Esophagus muscularis mucosa (tissue), 4 donors: ENCODE measurements at places on chromosomes 3 and 15. TPM values are rescaled to one million over a fixed set of nuclear protein-coding genes. Genes with fewer than 3 reads are reported as not detected.

GRCh38 chr3:100719136-100719535 is 9.8 kb downstream of the TFG start:
- DNase-seq = no peak

DNA sequence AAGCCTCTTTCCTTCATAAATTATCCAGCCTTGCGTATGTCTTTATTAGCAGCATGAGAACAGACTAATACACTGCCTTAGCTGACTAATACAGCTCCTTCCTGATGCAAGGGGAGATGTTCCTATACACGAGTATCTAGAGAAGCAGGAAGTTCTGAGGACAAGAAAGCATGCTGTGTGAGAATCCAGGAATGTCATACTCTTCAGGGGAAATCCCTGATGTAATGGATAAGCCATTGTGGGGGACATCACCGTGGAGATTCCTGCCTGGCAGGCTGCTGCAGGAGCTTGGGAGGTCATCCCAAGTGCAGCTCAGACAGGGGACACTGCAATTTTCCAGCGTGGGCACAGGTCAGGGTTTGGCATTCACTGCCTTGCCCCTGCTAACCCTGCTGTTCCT is 476.9 kb downstream of the NR2F2 start:
- no peak for DNase-seq

DNA sequence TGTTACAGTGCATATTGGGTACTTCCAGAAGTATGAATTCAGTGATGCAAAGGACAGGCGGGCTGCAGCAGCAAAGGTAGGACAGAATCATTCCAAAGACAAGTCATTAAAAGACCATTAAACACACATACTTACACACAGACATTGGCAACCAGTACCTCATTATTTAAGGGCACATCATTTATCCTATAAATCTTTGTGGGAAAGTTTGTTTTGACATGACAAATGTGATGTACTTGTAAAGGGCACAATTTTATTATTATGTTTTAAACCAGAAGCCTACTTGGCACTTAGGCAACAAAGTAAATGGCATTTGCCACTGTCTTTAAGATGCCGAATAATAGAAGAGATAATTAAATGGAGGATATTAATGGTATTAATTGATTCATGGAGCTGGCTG is 22.7 kb downstream of the ARIH1 start:
- DNase-seq = no peak

Gene BNC1
- total RNA-seq = not detected

Gene CAND2
- 13.7 TPM for total RNA-seq

Gene CISH
- total RNA-seq = 26.7 TPM

Gene PRSS50
- not detected for total RNA-seq
